Mesothelial cell of epicardium (in vitro differentiated cells): ENCODE measurements at places on chromosomes 2 and 18.

GRCh38 chr2:239224955-239225354 is 175.9 kb downstream of the HDAC4 start:
- H3K4me3 ChIP-seq: no peak overlapping the region
- DNase-seq: no peak
- peak overlapping the region; percentile 87 for H3K27ac ChIP-seq
- peaks cover 76% of the 10 kb centered on the region for H3K4me1 ChIP-seq
- no peaks in the 10 kb centered on the region for H3K36me3 ChIP-seq

DNA sequence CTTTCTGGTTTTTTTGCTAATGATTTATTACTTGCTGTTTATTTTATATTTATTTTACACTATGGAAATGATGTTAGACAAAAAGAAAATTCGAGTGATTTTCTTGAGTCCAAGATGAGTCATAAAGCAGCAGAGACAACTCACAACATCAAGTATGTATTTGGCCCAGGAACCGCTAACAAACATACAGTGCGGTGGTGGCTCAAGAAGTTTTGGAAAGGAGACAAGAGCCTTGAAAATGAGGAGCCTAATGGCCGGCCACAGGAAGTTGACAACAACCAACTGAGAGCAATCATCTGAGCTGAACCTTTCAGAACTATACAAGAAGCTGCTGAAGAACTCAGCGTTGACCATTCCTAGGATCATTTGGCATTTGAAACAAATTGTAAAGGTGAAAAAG is 594.1 kb downstream of the SATB2 start:
- no peak overlapping the region for H3K4me3 ChIP-seq
- no peaks in the 10 kb centered on the region for H3K4me1 ChIP-seq
- no peaks in the 10 kb centered on the region for H3K36me3 ChIP-seq
- no peak for DNase-seq

- no peak overlapping the region for H3K4me3 ChIP-seq
- peaks cover 11% of the 10 kb centered on the region for H3K4me1 ChIP-seq
- H3K27me3 ChIP-seq: peaks cover 2% of the 10 kb centered on the region
- no peak for DNase-seq
- H3K36me3 ChIP-seq: no peaks in the 10 kb centered on the region
Observed at GRCh38 chr2:225637259-225637658, 237.7 kb downstream of the NYAP2 start.

DNA sequence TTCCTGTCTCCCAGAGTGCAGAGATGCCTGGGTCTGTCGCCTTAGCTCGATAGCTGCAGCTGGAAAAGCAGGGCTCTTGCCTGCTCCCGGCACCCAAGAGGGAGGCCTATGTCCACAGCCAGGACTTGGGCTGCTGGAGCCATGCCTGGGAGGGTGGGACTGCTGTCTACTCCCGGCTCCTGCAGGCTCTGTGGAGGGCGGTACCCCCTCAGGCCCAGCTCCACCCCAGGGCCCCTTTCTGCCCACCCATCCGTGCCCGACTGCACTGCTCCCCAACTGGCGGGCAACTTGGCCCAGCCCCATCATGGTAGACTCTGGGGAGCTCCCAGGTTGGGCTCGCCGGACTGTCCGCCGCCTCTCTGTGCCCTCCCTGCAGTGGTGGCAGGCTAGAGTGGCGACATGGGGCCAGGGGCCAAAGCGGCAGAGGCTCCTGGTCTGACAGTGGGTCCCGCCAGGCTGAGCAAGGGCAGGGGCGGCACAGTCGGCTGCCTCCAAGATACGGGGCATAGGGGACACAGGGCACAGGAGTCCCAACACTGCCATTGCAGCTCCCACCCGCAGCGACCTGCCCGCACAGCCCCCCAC is 901.0 kb downstream of the CCDC85A start:
- no peak for DNase-seq
- no peaks in the 10 kb centered on the region for H3K4me1 ChIP-seq
- H3K36me3 ChIP-seq: no peaks in the 10 kb centered on the region
- H3K27ac ChIP-seq: no peak overlapping the region

DNA sequence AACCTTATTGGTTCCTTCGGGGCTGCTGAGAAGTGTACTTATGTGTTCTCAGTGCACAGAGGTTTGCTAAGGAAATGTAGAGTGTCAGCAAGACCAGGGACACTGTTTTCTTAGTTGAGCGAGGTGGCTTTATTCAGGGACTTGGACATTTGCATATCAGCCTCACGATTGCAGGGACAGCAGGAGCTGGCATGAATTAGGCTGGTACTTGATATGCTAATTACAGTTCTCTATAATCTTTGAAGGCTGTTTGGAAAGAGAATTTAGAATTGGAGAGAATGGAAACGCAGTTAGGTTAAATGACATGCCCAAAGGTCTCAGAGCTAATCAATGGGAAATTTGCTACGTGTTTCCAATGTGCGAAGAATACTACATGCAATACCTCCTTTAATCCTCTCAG is 18.7 kb upstream of the MTCL1 start:
- no peak for DNase-seq
- H3K4me1 ChIP-seq: peaks cover 14% of the 10 kb centered on the region
- no peak overlapping the region for H3K27ac ChIP-seq
- no peak overlapping the region for H3K4me3 ChIP-seq

DNA sequence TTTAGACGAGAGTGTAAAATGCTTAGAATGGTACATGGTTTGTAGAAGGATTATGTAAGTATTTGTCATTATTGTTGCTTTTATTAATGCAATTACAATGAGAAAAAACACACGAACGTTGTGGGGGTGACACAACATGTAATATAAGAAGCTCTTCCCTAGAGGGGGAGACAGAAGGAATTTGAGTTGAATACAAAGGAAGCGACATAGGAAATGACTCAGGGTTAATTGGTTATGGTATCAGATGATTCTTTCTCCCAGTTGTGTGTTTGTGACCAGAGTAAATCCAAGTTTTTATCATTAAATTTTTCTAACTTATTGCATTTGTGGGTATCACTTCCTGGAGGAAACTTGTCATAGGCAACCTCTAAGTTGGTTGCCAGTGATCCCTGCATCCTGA is 625.6 kb upstream of the CDH2 start:
- H3K27me3 ChIP-seq: peaks cover 8% of the 10 kb centered on the region
- no peaks in the 10 kb centered on the region for H3K4me1 ChIP-seq

DNA sequence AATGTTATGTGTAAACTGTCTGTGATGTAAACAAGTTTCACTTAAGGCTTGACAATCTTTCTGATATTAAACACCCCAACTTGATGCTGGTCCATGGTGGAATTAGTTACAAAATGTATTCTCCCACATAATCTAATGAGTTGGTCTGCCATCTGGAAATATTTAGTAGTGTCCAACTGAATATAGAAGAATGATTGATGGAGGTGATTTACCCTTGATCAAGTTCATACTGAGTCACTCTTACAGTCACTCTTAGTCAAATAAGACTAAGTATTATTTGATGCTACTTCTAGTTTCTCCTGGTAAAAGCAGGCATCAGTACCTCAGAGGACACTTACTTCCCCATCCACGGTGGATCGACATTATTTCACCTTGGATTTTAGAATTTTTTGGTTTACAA is 198.1 kb downstream of the SATB2 start:
- H3K36me3 ChIP-seq: peaks cover 3% of the 10 kb centered on the region
- H3K4me1 ChIP-seq: no peaks in the 10 kb centered on the region
- H3K4me3 ChIP-seq: no peak overlapping the region
- no peak for DNase-seq
- no peaks in the 10 kb centered on the region for H3K27me3 ChIP-seq

DNA sequence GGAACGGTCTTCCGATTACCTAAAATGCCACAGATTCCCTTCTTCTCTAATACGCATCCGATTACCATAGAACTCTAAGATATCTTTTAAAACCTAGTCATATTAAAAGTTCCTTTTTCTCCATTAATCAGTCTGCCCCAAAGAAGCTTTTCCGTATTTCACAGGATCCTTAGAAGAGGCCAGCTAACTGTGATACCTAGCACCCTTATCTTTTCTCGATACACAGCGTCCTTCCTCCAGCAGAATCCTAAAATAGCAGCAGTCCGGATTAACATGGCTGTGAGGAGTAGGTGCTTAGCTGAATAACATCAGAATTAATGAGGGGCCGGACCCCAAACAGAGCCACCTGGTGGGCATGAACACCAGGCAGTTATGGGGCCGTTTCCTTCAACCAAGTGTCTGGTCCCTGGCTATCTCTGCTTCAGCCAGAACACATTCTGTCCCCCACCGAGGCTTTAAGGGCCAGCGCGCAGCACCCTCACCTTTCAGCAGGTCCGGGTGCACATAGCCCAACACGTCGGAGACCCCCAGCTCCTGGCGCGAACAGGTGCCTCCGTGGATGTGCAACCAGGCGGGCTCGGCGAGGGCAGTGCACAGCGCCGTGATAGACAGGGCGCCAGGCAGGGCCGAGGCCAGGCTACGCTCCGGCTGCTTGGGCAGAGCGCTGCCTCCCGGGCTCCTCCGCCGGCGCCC is 995 bp downstream of the TMEM127 start:
- peaks cover 29% of the 10 kb centered on the region for H3K4me1 ChIP-seq
- H3K27me3 ChIP-seq: no peaks in the 10 kb centered on the region
- peak overlapping the region; percentile 77 for H3K4me3 ChIP-seq
- peak; percentile 43 for DNase-seq

DNA sequence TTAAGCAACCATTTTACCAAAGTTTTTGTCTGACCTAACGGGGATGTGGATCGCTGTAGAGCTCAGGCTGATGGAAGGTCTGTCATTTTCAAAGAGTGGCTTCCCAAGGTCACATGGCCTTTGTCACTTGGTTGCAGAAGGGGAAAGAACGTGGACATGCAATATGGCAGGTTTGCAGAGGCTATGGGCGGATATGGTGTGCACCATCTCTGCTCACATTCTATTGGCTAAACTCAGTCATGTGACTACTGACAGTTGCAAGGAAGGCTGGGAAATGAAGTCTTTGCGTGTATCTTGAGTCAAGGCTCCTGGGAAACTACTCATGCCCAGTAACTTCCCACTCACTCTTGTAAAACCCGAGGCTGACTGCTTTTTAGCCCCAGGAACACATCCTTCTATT is 96.8 kb downstream of the ST6GAL2 start:
- no peaks in the 10 kb centered on the region for H3K27me3 ChIP-seq
- H3K27ac ChIP-seq: no peak overlapping the region
- no peaks in the 10 kb centered on the region for H3K36me3 ChIP-seq
- no peak for DNase-seq
- no peak overlapping the region for H3K4me3 ChIP-seq
- no peaks in the 10 kb centered on the region for H3K4me1 ChIP-seq

DNA sequence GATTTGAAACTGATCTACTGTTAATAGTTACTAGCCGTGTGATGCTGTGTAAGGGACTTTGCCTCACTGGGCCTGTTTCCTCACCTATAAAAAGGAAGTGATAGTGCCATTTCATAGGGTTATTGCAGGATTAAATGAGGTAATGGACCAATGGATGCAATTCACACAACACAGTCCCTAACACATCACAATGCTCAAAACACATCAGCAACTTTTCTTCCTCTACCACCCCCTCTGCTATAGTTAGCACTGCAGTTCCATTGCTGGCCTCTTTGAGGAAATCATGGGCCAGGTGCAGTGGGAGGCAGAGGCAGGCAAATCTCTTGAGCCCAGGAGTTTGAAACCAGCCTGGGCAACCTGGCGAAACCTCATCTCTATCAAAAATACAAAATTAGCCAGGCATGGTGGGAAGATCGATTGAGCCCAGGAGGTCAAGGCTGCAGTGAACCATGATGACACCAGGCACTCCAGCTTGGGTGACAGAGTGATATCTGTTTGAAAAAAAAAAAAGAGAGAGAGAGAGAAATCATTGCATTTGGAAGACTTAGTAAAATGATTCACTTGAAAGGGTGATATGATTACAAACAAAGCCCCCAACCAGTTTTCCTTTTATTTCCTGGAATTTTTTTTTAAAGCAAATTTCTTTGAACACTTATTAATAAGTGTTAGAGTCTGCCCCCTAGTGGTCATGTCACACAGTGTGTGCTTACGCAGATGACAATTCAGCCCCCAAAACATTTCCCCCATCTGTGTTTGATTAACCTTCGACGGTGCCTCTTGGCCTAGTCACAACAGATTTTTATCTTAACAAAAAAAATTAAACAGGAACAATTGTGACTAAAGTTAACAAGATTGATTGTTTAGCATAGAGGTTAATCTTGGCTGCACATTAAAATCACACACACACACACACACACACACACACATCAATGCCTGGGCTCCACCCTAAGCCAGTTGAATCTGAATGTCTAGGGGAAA is 88.6 kb upstream of the BCL11A start:
- peaks cover 15% of the 10 kb centered on the region for H3K4me1 ChIP-seq
- H3K4me3 ChIP-seq: no peak overlapping the region
- H3K27ac ChIP-seq: no peak overlapping the region
- DNase-seq: no peak
- peaks cover 2% of the 10 kb centered on the region for H3K27me3 ChIP-seq
